ENCODE measurements at places on chromosomes 11 and 22. TPM values are rescaled to one million over a fixed set of nuclear protein-coding genes. Genes with fewer than 3 reads are reported as not detected.

The PCNX3 gene
- total RNA-seq = 30.8 TPM

The POLDIP3 gene
- total RNA-seq = 32.4 TPM

The OR52I2 gene
- total RNA-seq = not detected

The DRICH1 gene
- not detected for total RNA-seq

The SCN3B gene
- total RNA-seq = under 0.01 TPM

The LSP1 gene
- total RNA-seq = 19.0 TPM

The AASDHPPT gene
- total RNA-seq = 45.7 TPM

The HEPHL1 gene
- not detected for total RNA-seq

The RAB36 gene
- 5.6 TPM for total RNA-seq

The CYTH4 gene
- total RNA-seq = 0.29 TPM

The SGSM1 gene
- not detected for total RNA-seq

The FAM111B gene
- 8.7 TPM for total RNA-seq

The FIBIN gene
- 25.6 TPM for total RNA-seq

The OLFML1 gene
- total RNA-seq = 26.8 TPM

The CCDC73 gene
- total RNA-seq = not detected

The ANKK1 gene
- total RNA-seq = 0.15 TPM

The PDE2A gene
- 0.58 TPM for total RNA-seq

Measured in smooth muscle cell of trachea (primary cell).